T47D (cell line): ENCODE measurements at places on chromosomes 12 and 14.

DNA sequence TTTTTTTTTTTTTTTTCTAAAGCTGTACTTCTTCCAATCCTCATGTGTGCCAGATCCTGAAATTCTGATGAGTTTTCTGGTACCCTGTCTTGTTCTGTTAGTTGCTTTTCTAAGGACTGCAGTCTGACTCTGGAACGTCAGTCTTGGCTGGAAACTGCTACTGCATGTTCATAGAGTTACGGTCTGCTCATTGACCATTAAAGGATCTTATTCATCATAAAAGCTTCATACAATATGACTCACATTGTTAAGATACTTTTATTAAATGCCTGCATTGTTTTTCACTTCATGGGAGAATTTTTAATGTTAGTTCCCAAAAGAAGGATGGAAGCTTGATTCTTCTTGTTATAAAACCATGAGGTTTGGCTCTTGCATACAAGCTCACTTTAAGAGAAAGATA is 233.6 kb downstream of the SYT10 start:
- no peak for DNase-seq

- DNase-seq: no peak
Observed at GRCh38 chr14:76282581-76282980, 93.4 kb upstream of the ESRRB start.

DNA sequence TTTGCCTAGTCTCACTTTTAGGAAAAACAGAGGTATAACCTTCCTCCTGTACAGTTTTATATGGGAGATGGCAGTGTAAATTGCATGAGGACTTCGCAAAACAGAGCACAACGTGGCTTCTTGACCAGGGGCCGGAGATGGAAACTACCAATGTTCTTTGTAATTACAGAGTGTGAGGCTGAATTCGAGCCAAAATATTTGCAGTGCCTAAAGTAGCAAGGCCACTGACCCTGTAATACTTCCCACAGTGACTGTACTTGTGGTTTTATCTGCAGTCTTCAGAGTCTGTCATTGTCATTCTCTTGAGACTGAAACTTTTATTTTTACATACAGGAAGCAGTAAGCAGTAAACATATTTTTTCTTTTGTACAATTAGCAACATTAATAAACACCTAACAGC is 98.9 kb downstream of the RERG start:
- DNase-seq: peak; percentile 80

DNA sequence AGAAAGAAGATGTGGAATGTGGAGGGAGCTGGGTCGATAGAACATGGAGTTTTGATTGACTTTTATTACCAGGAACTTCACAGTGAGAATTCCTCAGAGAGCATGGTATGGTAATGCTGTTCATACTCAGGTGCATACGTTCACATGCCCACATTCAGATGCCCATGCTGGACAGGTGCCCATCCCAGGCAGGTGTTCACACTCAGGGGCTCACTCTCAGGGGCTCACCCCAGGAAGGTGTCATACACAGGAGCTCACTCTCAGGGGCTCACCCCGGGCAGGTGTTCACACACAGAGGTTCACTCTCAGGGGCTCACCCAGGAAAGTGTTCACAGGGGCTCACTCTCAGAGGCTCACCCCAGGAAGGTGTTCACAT is 360.0 kb upstream of the SFSWAP start:
- DNase-seq: no peak
